PC-3 (cell line): ENCODE measurements at places on chromosomes 7 and 10. TPM values are rescaled to one million over a fixed set of nuclear protein-coding genes. Genes with fewer than 3 reads are reported as not detected.

DNA sequence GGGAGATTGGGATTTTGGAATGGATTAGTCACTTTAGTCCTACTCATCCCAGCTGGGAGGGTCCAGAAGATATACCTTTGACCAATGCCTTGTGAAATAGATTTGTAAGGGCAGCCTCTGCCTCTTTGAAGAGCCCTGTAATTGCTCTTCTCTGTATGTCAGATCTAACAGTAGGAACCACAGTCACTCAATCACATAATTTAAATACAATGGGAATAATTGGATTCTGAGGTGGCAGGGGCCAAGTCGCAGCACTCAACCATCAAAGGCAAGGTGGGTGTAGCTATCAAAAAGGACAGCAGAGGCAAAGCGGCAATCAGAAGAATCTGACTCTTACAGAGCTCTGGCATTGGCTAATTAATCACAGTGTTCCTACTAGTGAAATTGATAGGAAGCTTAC is 650.9 kb upstream of the ANKRD30A start:
- no peak for DNase-seq

The GPR85 gene
- not detected in 2 replicates for total RNA-seq

DNA sequence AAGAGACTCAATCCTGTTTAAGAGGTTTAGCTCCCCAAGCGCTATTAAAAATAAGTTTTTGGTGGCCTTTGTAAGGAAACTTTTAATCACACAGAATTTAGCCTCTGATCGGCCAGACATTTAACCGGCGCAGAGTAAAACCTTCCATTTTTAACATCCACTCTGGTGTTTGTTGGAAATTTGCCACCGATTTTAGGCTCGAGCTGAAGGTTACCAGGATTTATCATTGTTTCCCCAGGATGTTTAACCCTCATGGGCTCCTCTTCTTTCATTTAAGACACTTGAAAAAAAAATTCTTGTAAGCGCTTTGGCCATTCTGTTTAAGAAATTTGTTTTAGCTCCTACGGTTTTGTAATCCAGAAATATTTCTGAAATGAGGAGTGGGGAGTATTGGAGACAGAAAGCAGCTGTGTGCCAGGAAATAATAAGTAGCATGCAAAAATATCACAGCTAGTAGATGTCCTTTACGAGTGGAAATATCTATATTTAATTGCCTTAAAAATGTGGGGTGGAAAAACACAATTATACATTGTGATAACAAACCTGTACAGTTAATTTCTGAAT is 3.4 kb downstream of the NEUROD6 start:
- DNase-seq = no peak

DNA sequence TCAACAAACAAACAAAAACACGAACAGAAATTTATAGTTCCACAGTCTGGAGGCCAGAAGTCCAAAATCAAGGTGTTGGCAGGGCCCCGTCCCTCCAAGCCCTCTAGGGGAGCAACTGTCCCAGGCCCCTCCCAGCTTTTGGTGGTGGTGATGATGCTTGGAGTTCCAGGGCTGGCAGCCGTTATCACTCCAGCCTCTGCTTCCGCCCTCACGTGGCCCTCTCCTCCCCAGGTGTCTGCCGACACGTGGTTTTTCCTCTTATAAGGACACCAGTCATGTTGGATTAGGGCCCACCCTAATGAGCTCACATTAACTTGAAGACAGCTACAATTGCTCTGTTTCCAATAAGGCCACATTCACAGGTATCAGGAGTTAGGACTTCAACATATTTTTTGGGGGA is 49.7 kb downstream of the MICALL2 start:
- DNase-seq = no peak

The UFSP1 gene
- 10.5 and 14.6 TPM in 2 replicates for total RNA-seq

DNA sequence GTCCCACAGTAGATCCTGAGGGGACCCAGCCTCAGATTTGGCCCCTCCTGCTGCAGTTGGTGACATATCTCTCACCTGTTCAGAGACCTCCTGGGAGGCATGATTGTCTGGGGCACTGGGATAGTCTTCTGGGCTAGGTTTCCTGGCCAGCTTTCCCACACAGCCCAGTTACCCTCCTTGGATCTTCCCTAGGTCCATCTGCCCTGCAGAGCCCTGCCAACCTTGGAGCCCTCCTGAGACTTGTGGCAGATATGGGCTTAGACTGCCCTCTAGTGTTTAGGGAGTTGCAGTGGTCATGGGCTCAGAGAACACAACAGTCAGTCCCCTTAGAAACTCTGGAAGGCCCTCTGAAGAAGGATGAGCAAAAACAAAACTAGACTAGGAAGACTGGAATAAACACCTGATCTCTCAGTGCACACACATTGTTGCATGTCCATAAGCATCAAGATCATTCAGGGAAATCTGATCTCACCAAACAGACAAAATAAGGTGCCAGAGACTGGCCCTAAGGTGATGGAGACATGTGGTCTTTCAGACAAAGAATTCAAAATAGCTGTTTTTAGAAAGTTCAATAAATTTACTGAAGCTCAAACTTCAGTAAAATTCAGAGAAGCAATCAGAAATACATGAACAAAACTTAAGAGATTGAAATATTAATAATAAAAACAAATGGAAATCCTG is 324.6 kb downstream of the ATRNL1 start:
- DNase-seq = peak; percentile 41

DNA sequence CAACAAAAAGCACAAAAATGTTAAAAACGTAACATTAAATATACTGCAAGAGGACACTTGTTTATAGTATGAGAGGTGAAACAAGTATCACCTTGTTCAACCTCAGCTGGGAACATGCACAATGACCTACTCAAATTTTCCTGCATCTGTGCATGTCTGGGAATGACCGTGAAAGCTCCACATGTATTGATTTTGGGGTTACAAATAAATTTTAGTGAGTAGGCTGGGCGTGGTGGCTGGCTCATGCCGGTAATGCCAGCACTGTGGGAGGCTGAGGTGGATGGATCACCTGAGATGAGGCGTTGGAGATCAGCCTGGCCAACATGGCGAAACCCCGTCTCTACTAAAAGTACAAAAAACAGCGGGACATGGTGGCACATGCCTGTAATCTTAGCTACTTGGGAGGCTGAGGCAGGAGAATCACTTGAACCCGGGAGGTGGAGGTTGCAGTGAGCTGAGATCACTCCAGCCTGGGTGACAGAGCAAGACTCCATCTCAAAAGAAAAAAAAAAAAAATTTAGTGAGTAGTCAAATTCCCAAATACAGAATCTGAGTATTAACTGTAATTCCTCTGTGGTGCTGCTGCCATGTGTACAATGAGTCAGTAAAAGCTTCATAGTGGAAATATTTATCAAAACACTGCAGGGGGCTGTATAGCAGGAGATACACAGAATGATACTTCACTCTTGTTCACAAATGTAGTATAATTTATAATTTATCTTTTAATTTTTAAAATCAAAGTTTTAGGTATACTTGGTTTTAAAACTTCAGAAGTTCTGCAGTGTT is 41.1 kb downstream of the SUGCT start:
- peak; percentile 10 for DNase-seq

The LRRC18 gene
- total RNA-seq = not detected in 2 replicates

The ABCB4 gene
- total RNA-seq = not detected in 2 replicates

GRCh38 chr7:116216956-116217571 is 6.7 kb downstream of the TES start:
- DNase-seq = peak; percentile 66

GRCh38 chr10:35758076-35758475 is 116.0 kb upstream of the FZD8 start:
- DNase-seq = no peak

DNA sequence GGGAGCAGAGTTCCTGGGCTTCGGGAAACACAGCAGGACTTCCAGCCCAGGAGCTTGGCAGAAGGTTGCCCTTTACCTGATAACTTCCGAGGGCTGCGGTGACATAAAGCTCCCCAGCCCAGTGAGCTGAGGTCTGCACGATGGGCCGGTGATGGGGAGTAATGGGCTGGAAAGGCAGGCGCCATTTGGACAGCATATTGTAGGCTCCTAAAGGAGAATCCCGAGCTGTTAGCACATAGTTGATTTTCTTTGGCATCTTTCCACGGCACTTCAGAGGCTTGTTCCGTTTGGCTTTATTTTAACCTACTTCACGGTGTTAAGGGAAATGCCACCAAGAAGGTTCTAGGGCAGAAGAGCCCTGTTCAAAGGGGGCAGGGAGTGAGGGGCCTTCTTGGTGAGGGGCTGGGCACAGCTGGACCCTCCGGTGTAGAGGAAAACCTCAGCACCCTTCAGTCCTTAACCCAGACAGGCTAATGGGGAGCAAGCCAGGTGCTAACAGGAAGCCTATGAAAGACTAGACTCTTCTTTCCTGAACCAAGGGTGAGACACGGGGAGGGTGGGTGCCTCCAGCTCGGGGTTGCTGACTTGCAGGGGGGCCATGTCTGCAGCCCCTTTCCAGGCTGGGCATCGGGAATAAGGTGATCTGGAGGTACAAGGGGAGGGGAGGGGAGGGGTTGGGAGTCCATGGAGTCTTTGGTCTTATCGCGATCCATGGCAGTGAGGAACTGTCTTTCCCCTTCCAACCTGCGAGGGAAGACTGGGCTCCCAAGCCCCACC is 347.7 kb downstream of the GLRX3 start:
- DNase-seq = no peak

DNA sequence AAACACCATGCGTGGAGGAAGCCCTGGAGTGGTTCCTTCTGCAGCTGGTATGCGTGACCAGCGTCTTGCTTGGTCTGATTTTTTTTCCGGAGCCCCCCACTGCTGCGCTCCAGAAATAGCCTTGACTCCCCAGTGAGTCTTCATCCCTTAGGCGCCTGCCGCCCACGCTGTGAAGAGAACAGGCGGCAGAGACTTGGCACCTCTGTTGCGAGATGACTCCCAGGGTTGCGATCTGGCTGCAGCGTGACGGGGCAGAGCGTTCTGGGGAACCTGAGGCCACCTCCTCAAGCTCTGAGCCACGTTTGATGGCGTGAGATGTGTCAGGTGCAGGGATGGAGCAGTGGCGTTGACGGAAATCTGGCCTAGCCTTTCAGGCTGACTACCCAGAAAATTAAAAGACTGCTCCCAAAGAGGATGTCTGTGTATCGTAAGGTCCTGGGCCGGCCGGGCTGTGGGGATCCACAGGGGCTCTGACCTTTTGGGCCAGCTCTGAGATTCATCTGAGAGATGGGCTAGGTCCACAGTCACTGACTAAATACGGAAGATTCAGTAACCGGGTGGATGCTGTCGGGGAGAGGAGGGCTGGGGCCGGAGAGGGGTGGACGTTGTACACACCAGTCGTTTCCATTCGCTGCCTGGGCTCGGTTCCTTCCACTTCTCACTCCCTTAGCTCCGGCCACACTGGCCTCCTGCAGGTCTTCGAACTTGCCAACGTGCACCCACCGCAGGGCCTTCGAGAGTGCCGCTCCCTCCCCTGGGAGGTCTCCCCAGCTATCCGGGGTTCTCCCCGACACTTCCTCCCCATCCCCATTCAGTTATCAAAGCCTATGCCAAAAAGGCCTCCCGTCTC is 33.8 kb downstream of the PFKFB3 start:
- DNase-seq = no peak

The WEE2 gene
- total RNA-seq = not detected in 2 replicates

- DNase-seq = no peak
Observed at GRCh38 chr7:132614428-132615318, 38.4 kb upstream of the PLXNA4 start.

The CHCHD3 gene
- total RNA-seq = 139 and 149 TPM in 2 replicates

GRCh38 chr10:129960481-129961156 is 3.5 kb downstream of the EBF3 start:
- no peak for DNase-seq

The CHN2 gene
- total RNA-seq = 3.1 and 7.7 TPM in 2 replicates

The TUBB8 gene
- not detected in 2 replicates for total RNA-seq

DNA sequence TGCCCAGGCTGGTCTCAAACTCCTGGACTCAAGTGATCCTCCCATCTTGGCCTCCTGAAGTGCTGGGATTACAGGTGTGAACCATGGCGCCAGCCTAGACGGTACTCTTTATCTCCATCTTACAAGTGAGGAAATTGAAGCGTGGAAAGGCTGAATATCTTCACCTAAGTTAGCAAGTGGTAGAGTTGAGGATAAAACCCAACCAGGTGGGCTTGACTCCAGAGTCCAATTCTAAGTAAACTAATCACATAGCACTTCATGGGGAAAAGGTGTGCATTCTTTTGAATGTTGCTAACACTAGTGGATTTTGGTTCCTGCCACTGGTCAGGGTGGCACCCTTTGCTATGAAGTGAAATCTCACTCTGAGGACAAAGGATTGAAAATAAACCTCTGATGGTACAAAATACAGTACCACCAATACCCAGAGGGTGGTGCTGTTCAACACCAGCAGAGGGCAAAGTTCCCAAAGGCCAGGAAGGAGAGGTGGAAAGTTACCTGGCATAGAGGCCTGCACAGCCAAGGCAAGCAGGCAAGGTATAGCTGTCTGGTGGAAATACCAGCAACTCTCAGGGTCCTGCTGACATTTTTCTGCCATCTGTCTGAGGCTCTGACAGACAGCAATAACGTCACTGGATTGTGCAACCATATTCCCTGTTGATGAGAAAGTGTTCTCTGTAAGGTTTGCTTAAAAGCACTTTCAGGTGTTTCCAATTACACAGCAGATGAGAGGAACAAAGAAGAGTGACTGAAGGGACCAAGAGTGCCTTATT is 17.6 kb downstream of the ZDHHC16 start:
- peak; percentile 72 for DNase-seq

The CLDN15 gene
- 6.7 and 9.9 TPM in 2 replicates for total RNA-seq

GRCh38 chr7:31234836-31235605 is 105.5 kb downstream of the NEUROD6 start:
- DNase-seq = no peak

GRCh38 chr10:24834869-24835268 is 111.2 kb upstream of the ARHGAP21 start:
- no peak for DNase-seq

GRCh38 chr7:28627896-28628295 is 215.6 kb downstream of the CREB5 start:
- DNase-seq = no peak

DNA sequence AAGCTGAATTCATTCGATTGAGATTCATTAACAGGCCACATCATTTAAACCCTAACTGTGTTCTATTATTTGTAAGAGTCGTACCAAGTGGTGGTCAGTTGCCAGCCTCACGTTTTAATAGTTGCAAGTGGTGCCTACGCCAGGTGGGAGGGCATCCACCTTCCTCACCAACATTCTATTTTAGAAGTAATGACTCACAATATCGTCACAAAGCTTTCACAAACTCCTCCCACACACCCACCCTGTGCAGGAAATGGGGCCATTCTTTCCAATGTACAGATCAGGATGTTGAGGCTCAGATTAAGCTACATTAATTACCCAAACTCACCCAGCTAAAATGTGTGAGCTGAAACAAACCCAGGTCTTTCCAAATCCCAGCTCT is 77.3 kb upstream of the SAMD8 start:
- peak; percentile 76 for DNase-seq

- no peak for DNase-seq
Observed at GRCh38 chr10:32954080-32954479, 4.0 kb downstream of the ITGB1 start.

The TFR2 gene
- total RNA-seq = not detected in 2 replicates

GRCh38 chr10:7795605-7796004 is 7.6 kb downstream of the ATP5F1C start:
- DNase-seq = no peak

The SH2B2 gene
- total RNA-seq = 8.8 and 10.7 TPM in 2 replicates

GRCh38 chr7:20122073-20122472 is 95.1 kb downstream of the MACC1 start:
- no peak for DNase-seq

GRCh38 chr10:36362257-36362656 is 720.2 kb upstream of the FZD8 start:
- DNase-seq = no peak
